ENCODE measurements at places on chromosomes 4 and X. TPM values are rescaled to one million over a fixed set of nuclear protein-coding genes. Genes with fewer than 3 reads are reported as not detected.

DCLK2 gene
- 3.4 TPM for total RNA-seq

GYPE gene
- 2.1 TPM for total RNA-seq

TMPRSS11A gene
- not detected for total RNA-seq

SCOC gene
- 47.5 TPM for total RNA-seq

PLXNB3 gene
- total RNA-seq: 13.4 TPM

MAGEA11 gene
- not detected for total RNA-seq

SOX3 gene
- not detected for total RNA-seq

SMIM31 gene
- total RNA-seq: 0.66 TPM

CFI gene
- 32.1 TPM for total RNA-seq

SOWAHB gene
- 5.3 TPM for total RNA-seq

ETDA gene
- not detected for total RNA-seq

- no peak for DNase-seq
Observed at GRCh38 chr4:184400375-184400870, 73.9 kb downstream of the IRF2 start.

- DNase-seq: no peak
Observed at GRCh38 chr4:46648088-46648744, 258.3 kb upstream of the GABRA2 start.

- no peak for DNase-seq
Observed at GRCh38 chrX:140389331-140389730, 115.5 kb downstream of the SOX3 start.

GRCh38 chr4:87353592-87353991 is 30.9 kb upstream of the HSD17B13 start:
- no peak for DNase-seq

GRCh38 chr4:77950203-77950602 is 87.6 kb downstream of the MRPL1 start:
- no peak for DNase-seq

DNA sequence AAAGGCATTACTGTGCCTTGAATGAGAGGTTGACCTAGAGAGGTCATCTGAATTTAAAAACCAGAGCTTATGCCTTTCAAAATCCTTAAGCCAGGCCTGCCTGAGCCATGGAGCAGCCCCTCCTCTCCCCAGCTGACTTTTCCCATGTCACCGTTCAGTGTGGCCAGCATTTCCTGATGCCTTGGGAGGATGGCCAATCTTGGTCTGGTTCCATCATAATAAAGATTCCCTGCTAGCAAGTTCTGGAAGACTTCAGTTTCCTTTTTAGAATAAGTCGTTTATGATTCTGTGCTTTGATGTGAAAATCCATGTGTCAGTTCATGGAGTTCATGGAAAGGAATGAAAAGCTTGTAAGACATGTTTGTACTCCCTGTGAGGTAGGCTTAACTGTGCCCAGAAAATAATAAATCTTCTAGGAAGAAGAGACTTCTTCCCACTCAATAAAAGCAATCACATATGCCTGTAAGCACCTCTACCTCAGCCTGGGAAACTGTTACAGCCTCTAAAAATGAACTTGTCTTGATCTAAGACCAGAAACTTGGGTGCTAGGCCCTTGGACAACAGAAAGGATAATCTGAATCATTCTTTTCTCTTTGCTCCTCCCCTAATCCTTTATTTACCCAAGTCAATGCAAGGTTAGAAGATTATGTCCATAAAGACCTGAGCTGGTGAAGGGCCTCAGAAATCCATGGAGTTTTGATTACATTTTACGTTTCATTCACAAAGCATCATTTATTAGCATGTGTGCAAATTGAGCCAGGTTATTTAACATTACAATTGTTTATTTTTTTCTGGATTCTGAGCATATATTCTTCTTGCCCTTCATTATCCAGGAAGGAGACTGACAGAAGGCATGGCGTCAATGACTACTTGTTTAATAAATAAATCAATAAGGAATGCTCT is 84.0 kb upstream of the TBC1D9 start:
- DNase-seq: no peak

GRCh38 chr4:138558886-138559285 is 316.7 kb upstream of the SLC7A11 start:
- no peak for DNase-seq

GRCh38 chr4:80201252-80202151 is 4.2 kb downstream of the PRDM8 start:
- no peak for DNase-seq

GRCh38 chr4:186845137-186845842 is 121.6 kb upstream of the FAT1 start:
- DNase-seq: no peak

DNA sequence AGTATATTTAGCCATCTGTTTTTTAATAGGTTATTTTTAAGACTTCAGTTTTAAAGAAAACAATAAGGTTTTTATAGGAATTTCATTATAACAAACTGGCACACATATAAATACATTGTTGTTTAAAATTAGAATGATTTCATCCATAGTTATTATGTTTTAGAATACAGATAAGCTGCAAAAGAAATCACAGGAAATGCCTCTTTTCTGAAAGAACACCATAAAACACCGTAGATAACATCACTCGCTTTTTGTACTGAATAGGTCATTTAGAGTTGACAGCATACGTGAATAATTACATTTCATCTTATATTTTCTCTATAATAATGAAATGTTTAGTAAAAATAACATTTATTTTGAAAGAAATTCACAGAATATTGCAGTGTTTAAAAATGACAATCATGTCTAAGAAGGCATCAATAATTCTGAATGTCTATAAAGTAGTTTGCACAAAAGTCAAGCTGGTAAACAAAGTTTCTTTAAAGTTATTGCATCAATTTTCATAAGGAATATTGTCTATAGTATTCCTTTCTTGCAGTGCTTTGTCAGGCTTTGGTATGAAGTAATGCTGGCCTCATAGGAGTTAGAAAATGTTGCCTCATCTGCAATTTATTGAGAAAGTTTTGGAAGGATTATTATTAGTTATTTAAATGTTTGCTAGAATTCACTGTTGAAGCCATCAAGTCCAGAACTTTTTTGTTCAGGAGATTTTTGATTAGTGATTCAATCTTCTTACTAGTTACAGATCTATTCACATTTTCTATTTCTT is 17.9 kb upstream of the VEGFC start:
- DNase-seq: no peak

- DNase-seq: no peak
Observed at GRCh38 chr4:30718021-30718542, 2.1 kb upstream of the PCDH7 start.

DNA sequence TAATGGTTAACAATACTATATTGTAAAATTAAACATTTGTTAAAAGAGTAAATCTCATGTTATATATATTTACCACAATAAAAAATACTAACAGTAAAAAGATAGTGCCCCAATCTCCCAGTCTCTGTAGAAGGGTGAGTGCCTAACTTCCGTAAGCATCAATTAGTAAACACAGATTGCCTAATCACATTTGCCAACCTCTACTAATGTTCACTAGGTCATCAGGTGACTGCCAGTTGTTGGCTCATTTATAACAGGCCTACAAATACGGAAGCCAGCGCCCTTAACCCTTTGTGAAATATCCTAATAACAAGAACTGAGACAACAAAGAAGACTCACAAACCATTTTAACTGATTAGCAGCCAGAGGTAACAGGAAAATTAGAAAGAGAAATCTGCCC is 345.1 kb downstream of the INPP4B start:
- DNase-seq: no peak

- no peak for DNase-seq
Observed at GRCh38 chr4:69377562-69377961, 97.3 kb downstream of the UGT2B28 start.
